ENCODE measurements at places on chromosomes 11 and 22.

DNA sequence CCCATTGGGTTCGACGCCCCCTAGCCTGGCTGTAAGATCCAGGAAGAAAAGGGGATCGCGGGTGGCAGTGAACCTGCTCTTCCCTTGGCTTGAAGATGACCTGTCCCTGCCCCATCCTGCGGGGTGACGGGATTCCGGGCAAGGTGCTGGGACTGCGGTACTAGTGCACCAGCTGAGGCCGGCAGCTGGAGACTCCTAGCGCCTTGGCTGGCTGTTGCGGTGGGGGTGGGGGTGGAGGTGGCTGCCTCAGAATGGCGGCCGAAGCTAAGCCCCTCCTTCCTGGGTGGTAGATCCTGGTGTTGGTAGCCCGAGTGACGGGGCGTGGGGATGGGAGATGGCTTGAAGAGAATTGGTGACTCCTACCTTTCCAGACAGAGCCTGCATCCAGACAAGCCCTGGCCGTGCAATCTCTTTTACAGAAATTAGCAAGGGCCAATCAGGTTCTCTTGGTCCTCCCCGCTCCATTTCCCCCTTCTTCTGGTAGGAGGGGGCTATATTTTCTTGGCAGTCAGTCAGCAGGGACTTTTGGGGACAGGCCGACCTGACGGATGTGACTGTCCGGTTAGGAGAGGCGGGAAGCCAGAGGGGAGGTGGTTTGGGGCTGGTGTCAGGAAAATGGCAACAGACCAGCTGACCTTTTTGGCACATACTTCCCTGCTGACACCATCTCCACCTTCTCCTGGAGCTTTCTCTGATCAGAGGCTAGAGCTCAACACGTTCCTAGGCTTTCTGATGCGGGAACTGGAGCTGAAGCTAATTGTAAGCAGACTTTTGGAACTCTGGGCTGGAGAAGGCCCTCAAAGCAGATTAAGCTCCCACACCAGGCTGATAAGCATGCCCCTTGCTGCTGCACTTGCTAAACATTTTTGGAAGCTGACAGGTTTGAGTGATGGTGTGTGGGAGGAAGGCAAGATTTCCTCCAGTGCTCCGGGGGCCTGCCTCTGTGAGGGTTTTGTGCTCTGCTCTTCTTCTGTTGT is 2.0 kb downstream of the NAV2 start:
- no peaks in the 10 kb centered on the region for H3K27me3 ChIP-seq
- peaks cover 38% of the 10 kb centered on the region for H3K4me1 ChIP-seq
- peak; percentile 82 for DNase-seq
- peak overlapping the region; percentile 87 for H3K4me3 ChIP-seq
- H3K27ac ChIP-seq = peak overlapping the region; percentile 95

DNA sequence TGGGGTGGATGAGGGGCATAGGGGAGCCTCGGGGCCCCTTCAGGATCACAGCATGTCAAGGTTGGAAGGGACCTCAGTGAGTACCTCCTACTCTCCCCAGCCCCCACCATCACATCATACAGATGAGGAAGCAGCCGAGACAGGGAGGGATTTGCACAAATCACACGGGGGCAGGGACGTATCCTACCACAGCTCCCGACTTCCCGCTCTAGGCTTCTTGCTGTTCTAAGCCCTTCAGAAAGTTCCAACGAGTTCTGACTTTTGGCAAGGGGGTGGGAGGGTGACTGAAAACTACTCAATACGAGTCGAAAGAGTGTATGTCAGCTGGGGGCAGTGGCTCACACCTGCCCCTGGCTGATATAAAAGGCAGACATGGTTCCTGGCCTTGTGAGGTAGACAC is 4.7 kb upstream of the RAD9A start:
- H3K27ac ChIP-seq = no peak overlapping the region
- peak; percentile 0 for DNase-seq
- H3K4me1 ChIP-seq = peaks cover 24% of the 10 kb centered on the region
- H3K36me3 ChIP-seq = no peaks in the 10 kb centered on the region
- H3K27me3 ChIP-seq = no peaks in the 10 kb centered on the region

DNA sequence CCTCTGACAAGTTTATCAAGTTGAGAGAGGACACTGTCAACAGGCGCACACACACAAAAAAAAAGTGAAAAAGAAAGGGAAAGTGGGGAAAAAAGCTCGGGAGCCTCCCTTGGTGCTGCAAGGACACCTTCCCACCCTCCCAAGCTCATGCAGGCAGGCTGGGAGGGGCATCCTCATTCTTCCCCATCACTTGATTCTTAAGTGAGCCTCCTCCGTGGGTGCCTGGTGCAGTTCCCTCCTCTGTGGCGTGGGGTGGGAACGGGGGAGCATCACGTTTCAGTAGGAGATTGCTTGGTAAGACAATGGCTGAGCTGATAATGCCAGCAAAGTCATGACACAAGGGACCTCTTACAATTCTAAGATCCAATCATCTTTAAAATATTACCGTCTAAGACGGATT is 108.8 kb downstream of the NXPE2 start:
- no peaks in the 10 kb centered on the region for H3K4me1 ChIP-seq
- no peaks in the 10 kb centered on the region for H3K27me3 ChIP-seq

- H3K27me3 ChIP-seq = peaks cover 15% of the 10 kb centered on the region
- no peaks in the 10 kb centered on the region for H3K4me1 ChIP-seq
- no peak for DNase-seq
- no peak overlapping the region for H3K27ac ChIP-seq
- no peak overlapping the region for H3K4me3 ChIP-seq
Measured at GRCh38 chr11:34865261-34865660, 50.9 kb downstream of the APIP start.

DNA sequence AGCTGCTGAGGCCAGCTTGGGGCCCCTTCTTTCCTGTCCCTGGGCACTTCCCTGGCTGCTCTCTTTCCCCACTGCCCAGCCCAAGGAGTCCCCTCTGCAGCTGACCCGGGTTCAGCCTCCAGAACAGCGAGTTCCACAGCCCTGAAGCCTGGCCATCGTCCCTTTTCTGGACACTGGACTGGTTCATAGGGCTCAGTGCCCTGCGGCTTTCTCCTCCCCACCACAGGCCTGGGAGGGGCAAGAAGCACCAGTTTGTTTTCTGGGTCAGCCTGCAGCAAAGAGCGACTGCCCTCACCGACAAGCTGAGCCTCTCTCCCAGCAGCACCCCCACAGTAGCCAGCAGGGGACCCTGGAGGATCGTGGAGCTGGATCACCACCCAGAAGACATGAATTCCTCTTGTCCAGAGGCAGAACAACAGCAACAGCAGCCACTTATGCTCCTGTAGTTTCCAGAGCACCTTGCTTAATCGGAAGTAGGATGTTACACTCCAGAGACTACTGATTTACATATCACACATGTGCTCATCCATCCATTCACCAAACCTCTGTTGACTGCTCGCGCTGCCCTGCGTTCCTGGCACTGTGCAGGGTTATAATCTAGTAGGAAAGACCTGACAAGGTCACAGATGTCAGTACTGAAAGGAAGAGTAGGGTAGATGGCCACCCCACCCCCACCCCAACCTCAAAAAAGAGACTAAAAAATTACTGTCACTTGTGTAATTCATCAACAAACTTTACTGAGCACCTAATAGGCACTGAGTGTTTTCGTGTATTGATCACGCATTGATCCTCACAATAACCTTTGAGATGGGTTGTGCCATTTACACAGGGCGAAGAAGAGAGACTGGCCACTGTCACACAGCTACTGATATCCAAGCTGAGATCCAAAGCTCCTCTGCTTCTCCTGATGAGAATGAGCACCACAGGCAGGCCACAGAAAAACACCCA is 13.0 kb upstream of the CXCR5 start:
- DNase-seq = peak; percentile 83
- peaks cover 2% of the 10 kb centered on the region for H3K27me3 ChIP-seq
- H3K4me1 ChIP-seq = peaks cover 12% of the 10 kb centered on the region
- peak overlapping the region; percentile 38 for H3K27ac ChIP-seq
- H3K4me3 ChIP-seq = peak overlapping the region; percentile 41

DNA sequence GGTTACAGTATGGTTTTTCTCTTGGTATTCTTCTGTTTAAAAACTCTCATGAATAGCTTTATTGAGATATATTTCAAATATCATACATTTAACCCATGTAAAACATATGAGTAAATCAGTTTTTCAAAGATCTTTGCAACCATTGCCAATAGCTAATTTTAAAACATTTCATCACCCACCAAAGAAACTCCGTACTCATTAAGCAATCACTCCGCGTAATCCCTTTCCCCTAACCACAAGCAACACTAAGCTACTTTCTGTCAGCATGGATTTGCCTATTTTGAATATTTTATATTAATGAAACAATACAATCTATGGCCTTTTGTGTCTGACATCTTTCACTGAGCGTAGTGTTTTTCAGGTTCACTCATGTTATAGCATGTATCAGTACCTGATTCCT is 697.9 kb upstream of the ANO5 start:
- DNase-seq = no peak
- no peaks in the 10 kb centered on the region for H3K4me1 ChIP-seq
- H3K27me3 ChIP-seq = no peaks in the 10 kb centered on the region

- DNase-seq = no peak
- peaks cover 92% of the 10 kb centered on the region for H3K36me3 ChIP-seq
- no peaks in the 10 kb centered on the region for H3K27me3 ChIP-seq
- no peak overlapping the region for H3K27ac ChIP-seq
- H3K4me1 ChIP-seq = no peaks in the 10 kb centered on the region
Measured at GRCh38 chr22:42831712-42832111, 25.4 kb downstream of the ARFGAP3 start.

DNA sequence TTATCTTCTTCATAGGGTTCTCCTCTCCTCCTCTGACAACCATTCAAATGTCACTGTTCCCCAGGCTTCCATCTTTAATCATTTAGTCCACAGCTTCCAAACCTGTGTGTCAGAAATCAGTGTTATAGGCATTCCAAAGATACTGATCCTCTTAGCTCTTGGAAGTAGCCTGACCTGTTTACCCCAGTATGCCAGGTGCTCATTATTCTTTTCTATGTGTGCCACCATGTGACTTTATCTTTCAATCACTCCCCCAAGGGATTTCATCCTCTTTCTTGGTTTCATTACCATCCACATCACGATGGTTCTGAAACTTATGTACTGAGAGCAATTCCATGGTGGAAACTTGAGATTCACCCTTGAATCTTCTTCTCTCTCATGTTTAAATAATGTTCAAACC is 7.6 kb downstream of the POU2AF2 start:
- no peak overlapping the region for H3K27ac ChIP-seq
- DNase-seq = no peak
- H3K4me3 ChIP-seq = no peak overlapping the region
- H3K36me3 ChIP-seq = no peaks in the 10 kb centered on the region
- H3K4me1 ChIP-seq = no peaks in the 10 kb centered on the region

GRCh38 chr11:113173126-113173525 is 141.3 kb upstream of the TTC12 start:
- no peaks in the 10 kb centered on the region for H3K4me1 ChIP-seq
- DNase-seq = no peak
- no peak overlapping the region for H3K27ac ChIP-seq
- no peaks in the 10 kb centered on the region for H3K36me3 ChIP-seq
- H3K4me3 ChIP-seq = no peak overlapping the region

DNA sequence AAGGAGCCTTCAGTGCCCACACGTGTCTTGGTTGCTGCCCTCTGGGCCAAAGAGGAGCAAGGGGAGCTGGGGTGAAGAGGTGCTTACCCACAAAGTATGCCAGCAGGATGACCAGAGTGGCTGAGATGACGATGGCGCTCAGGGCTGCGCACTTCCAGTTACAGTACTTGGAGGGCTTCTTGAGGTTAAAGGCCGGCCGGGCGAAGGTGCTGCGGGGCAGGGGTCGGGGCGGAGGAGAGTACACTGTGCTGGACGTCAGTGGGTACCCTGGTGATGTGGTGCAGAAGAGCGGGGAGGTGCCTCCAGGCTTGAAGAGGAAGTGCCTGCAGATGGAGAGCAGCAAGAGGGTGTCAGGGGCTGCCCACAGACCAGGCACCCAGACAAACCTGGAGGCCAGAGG is 315.0 kb upstream of the NARS2 start:
- no peaks in the 10 kb centered on the region for H3K36me3 ChIP-seq
- H3K4me1 ChIP-seq = no peaks in the 10 kb centered on the region
- DNase-seq = no peak
- H3K27ac ChIP-seq = no peak overlapping the region

DNA sequence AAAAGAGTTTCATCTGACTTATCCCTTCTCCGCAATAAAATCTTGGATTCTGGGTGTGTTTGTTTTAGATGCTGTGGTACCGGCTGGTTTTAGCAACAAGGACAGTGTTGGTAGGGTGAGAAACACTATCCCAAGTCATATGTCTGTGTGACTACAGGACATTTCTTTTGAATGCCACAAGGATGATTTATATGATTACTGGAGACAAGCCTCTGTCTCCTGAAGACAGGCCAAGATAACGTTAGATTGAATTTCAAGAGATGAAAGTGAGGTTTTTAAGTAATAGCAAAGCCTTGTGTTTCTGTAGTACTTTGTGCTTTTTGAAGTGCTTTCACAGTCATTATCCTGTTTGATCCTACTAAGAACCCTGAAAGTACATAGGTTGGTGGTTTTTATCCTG is 101.6 kb downstream of the COMMD9 start:
- no peaks in the 10 kb centered on the region for H3K36me3 ChIP-seq
- DNase-seq = no peak
- peaks cover 10% of the 10 kb centered on the region for H3K4me1 ChIP-seq

DNA sequence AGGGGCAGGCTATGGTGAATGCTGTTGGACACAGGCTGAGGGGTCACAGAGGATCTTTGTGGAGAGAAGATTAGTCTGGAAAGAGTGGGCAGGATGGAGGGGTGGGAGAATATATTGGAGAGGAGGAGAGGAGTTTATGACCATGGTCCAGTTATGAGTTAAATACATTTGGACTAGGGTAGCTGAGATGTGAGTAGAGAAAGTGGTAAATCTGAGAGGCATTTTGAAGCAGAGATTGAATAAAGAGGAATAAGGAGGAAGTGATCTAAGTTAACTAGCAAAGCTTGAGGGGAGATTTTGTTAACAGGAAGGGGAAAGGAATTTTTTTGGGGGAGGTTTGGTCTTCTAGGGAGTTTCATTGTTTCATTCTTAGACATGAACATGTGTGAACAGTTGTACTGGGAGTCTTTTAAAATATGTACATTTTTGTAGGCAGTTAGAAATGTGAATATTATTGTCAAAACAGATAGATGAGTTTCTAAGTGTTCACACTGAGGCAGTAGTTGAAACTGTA is 43.1 kb upstream of the EED start:
- H3K4me1 ChIP-seq = peaks cover 7% of the 10 kb centered on the region
- DNase-seq = no peak
- H3K27ac ChIP-seq = no peak overlapping the region
- no peaks in the 10 kb centered on the region for H3K27me3 ChIP-seq
- H3K4me3 ChIP-seq = no peak overlapping the region

GRCh38 chr11:102955624-102956023 is at the start of gene MMP13:
TSS of gene MMP13 (minus strand) at chr11:102955732. CDS start at chr11:102955705, 27 bp downstream.
- H3K4me3 ChIP-seq = no peak within 1 kb of the TSS
- no peaks in the 10 kb centered on the region for H3K36me3 ChIP-seq
- no peak for DNase-seq
- no peak within 1 kb of the TSS for H3K27ac ChIP-seq

GRCh38 chr22:29842740-29843139 is 4.7 kb upstream of the ASCC2 start:
- no peaks in the 10 kb centered on the region for H3K27me3 ChIP-seq
- peak overlapping the region; percentile 77 for H3K27ac ChIP-seq
- peak; percentile 94 for DNase-seq

Measured in osteoblast (primary cell).